Spleen (tissue), 13 donors: ENCODE measurements at places on chromosomes 5 and 9. TPM values are rescaled to one million over a fixed set of nuclear protein-coding genes. Genes with fewer than 3 reads are reported as not detected.

DNA sequence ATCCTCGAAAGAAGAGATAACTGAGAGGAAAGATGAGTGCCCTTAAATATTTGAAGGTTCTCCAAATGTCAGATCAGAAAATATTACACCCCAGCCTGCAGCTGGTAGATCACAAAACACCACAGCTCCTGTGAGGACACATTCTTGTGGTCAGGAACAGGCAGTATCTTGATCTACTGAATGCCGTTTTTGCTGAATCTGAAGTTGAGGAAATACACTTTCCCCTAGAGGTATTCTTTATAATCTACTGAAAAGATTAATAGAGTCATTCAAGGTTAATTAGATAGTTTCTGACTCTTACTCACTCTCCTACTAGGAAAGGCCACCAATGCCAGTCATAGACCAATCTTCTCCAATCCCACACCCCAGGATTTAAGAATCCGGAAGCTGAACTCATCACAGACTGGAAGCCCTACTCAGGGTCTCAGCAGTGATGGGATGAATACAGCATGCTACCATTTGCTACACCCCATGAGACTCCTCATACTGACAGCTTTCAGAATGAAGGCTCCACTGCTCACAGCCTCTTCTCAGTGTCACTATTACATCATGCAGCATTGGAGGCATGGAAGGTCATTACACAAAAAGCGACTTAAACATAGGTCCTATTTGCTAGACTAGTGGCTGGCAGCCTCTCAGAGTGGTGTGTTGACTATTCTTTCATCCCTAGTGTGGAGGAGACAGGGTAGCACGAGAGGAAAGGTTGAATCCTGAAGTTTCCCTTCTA lies 143.9 kb upstream of the SLC1A3 start:
- no peak for DNase-seq

DNA sequence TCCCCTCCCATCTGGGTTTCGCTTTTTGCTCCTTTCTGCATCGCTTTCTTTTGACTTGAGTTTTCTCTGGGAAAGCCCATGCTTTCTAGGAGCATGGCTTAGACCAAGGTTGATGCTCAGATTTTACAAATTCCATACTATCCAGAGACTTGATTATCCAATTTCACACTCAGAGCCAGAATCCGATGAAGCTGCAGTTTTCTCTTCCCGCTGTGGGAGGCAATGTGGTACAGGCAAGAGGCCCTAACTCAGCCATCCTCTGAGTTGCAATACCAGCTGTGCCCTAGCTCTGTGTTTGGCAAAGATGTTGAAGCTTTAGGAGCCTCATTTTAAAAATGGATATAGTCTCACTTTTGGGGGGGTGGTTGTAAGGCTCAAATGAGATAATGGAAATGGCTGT lies 85.1 kb downstream of the BRINP1 start:
- DNase-seq = no peak

DNA sequence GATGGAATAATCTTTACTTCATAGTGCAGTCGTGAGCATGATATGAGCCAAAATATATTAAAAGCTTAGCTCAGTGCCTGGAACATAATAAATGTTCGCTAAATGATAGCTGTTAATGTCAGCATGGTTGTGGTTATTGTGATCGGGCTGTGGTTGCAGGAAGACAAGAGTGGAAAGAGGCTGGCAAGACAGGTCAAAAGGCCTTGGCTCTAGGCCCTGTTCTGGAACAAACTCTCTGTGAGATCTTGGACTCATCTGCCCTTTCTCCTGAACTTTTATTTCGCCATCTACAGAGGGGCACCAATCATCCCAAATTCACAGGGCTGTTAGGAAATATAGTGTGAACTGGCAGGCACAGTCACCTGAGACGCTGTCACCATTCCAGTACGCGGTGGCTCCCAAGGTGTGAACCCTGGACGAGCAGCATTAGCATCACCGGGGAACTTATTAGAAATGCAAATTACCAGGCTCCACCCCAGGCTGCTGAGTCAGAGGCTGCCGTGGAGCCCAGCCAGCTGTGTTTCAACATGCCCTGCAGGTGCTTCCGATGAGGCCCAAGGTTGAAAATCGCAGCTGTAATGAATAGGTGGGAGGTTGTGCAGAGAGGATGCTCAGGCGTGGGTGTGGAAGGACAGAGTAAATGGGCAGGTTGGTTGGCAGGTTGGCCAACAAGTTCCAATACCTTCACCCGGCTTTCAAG lies 50.2 kb upstream of the SAP30L start:
- no peak for DNase-seq

DNA sequence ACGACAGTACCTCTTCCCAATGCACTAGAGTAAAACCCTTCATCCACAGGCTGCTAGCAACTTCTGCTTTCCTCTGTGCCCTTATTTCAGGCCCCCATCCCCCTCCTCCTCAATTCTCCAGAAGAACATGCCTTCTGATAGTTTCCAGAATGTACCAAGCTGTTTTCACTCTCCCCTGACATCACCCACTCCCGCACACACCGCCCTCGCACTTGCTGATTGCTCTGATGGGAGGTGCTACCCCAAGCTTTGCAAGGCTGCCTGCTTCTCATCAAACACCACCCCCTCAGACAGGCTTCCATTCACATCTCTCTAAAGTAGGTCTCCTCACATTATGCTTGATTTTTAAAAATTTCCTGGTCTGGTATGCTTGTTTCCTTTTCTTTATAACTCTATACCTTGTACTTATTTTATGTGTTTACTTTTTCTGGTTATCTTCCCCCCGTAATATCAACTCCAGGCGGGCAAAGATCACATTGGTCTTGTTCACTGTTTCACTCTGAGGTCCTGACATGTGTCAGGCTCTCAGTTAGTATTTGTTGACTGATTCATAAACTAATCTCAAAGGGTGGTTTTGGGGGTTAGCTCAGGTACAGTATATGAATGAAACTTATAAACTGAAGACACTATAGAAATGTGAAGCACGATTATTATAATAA lies 91.0 kb upstream of the C9orf72 start:
- no peak for DNase-seq

GRCh38 chr9:72292874-72293607 lies 72.0 kb downstream of the ZFAND5 start:
- DNase-seq = no peak

- DNase-seq = no peak
Measured at GRCh38 chr5:158899211-158899610, 200.5 kb downstream of the EBF1 start.

GRCh38 chr5:73534971-73535370 lies 30.5 kb downstream of the ANKRA2 start:
- no peak for DNase-seq

DNA sequence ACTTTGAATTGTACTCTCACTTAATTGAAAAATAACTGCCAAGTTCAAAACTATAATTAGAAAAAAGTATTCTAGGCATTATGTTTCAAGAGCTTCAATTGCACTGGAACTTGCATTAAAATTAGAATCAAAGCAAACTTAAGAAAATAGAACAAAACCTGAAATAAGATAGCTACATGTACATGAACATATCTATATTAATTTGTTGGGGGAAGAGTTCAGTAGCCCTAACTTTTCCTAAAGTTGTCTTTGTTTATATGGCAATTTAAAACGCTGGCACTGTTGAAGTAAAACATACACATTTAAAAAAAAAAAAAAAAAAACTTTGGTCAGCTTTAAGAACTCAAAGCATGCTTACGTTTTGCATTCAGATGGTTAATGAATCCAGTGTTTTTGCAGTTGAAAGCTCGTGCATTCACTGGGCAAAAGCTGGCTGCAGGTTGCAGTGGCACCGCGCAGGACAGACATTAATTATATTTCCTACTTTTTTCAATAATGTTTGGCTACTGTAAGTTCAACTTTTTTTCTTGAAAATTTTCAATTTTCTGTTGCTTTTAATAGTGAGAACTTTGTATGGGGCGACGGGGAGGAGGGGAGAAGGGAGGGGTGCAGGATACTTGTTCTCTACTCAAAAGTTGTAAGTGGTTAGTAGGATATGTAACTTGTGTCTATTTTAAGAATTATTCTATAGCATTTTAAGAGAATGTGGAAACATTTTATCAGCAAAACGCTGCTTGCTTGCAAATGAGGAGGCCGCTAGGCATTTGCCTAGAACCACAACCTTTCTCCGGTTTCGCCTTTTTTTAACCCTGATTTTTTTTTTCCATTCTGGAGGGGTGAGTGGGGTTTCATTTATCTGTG lies 3.9 kb downstream of the NR2F1 start:
- no peak for DNase-seq

DNA sequence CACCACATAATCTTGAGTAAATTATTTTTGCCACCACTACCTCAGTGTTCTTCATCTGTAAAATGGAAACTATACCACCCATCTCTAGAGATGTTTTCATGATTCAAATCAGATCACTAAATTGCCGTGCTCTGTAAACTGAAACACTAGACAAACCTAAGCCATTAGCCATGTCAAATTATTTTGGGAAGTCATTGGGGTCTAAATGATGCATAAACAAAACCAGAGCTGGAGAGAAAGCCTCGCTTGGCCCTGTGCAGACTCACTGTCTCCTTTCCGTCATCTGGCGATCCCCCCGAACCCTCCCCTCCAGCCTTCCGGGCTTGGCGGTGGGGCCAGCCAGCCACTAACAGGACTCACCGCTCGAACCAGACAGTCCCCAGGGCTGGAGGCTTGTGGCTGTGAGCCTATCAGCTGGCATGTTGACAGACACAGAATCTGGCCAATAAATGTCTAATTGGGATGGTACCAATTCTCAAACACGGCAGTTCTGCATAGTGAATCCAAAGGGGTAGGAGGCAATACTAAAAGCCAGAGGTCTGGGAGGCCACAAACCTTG lies 256.5 kb downstream of the SEC61B start:
- no peak for DNase-seq

GRCh38 chr9:91693226-91693625 lies 256.8 kb downstream of the ROR2 start:
- DNase-seq = no peak

- DNase-seq = no peak
Measured at GRCh38 chr9:35559792-35560530, 45.1 kb upstream of the TESK1 start.

The ARID3C gene
- total RNA-seq = not detected

The SLC24A2 gene
- not detected for total RNA-seq

The UBE2R2 gene
- 43.2 TPM for total RNA-seq

The SPATA31C1 gene
- total RNA-seq = not detected

The TLR4 gene
- total RNA-seq = 136 TPM

The ADRB2 gene
- total RNA-seq = 21.7 TPM

The GPX8 gene
- 9.3 TPM for total RNA-seq
